ENCODE measurements at places on chromosomes 12 and 14.

GRCh38 chr14:55847766-55848165, 267.8 kb downstream of the KTN1 start:
- DNase-seq: no peak

DNA sequence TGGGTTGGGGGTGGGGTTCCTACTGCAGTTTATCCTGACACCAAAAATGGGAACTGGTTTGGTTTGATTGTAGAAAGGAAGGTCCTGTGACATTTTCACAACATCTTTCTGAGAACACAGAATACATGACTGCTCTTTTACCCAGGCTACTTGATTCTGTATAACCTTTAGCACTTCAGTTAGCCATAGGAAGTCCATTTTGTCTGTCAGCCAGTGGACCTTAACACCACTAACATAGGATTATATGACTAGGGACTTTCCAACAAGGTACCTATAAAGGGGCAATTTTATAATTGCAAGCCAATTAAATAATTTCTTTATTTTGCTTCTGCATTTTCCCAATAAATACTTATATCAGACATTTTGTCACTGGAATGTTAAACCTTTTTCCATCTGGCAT, 489.2 kb upstream of the MIS18BP1 start:
- DNase-seq: no peak

- DNase-seq: no peak
Observed at GRCh38 chr12:12654691-12655460, 41.1 kb downstream of the GPR19 start.

DNA sequence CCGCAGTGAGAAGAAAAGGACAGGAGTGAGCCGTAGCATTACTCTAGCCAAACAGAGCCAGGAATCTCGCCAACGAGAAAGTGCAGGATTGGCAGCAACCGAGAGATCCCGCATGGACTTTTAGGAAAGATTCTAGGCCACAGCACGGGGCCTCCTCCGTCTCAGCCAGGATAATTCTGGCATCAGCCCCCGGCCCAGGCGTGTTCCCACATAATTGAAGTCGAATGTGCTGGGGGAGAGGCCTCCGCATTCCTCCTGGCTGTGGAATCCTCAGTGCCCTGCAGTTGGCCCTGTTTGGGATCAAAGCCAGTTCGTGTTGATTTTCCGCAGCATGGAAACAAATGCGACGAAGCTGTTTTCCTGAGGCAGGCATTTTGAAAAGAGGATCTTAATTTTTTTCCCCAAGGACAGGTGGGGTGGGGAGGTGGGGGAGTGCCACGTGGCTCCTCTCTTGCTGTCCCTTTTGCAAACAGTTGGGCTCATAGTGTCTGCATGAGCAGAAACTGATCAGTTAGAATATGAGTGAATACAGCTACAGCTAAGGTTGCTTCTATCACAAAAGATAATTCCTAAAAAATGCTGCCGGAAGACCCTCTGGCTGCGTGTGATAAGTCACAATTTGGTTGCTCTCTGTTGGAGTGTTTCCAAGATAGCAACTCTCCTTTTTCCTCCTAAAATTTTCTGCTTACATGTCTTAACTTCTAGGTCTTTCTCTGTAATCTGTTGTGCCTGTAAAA, 37.3 kb upstream of the ATXN2 start:
- DNase-seq: no peak

GRCh38 chr14:29042551-29042950, 276.0 kb downstream of the FOXG1 start:
- no peak for DNase-seq

GRCh38 chr12:79452906-79453305, 237.9 kb downstream of the PAWR start:
- no peak for DNase-seq

GRCh38 chr12:124168016-124168786, 126.7 kb upstream of the RFLNA start:
- no peak for DNase-seq

DNA sequence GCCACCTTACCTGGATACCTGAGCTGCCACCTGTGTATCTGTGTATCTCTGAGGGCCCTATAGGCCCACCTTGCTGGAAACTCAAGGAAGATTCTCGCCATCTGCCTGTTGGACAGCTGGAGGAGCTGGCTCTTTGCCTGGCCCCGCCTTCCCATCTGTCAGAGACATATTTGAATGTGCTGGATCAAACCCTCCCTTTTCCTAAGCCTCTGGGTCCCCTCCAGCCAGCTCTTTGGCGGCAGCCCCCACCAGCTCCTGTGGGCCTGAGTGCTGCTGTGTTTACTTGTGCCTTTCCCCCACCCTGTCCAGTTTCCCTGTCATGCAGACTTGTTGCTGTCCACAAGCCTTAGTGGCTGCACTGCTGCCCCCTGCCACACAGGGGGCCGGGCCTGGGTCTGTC, 55.9 kb upstream of the SRSF5 start:
- no peak for DNase-seq

DNA sequence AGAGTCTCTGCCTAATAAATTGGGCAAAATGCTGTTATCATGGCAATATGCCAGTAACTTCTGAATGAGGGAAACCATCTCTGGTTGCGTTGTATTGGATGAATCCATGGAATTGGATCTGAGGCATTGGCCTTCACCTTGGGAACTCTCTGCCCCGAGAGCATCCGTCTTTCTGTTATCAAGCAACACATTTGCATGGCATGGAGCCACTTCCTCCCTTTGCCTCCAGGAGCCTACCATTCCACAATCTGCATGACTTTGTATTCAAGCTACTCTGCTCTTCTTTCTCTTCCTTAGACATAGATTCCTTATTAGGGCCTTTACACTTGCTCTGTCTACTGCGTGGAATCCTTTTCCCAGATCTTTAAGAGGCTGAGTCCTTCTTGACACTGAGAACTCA, 57.2 kb downstream of the RIC8B start:
- no peak for DNase-seq

GRCh38 chr14:89503431-89503996, 86.5 kb upstream of the FOXN3 start:
- no peak for DNase-seq

DNA sequence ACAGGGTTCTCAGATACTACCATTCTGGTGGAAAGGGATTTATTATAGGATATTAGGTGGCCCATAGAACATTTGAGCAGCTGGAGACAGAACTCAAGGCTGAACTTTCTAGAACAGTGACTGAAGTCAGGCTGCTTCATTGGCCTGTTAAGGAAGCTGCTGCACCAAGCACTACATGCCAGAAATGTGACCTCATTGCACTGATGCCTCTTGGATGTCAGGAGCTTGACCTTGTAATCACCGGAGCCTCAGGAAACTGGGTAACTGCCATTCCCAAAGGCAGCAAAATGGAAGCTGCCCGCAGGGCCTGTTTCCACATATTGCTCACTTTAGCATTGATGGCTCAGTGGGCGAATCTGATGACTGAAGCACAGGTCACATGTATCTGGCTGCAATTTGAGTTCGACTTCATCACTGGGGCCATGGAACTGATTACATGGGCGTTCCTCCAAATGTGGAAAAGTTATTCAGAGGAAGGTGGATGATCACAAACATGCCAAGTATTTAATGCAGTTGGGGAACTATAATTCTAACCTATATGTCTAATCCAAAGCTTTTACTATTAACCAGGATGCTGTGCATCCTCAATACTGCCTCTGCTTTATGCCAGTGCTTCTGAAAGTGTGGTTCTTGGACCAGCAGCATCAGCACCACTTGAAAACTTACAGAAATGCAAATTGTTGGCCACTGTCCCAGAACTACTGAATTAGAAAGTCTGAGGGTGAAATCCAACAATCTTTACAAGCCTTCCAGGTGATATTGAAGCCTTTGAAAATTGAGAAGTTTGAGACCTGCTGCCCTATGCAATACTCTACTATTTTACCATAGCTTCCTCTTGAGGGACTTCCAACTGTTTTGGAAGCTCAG, 337.2 kb upstream of the NAV3 start:
- no peak for DNase-seq

GRCh38 chr12:119372540-119372939, 38.0 kb downstream of the CCDC60 start:
- DNase-seq: no peak

- DNase-seq: peak; percentile 9
Observed at GRCh38 chr14:77139540-77140358, 1.8 kb downstream of the ZDHHC22 start.

GRCh38 chr14:60756847-60757246, 22.3 kb downstream of the MNAT1 start:
- DNase-seq: no peak

DNA sequence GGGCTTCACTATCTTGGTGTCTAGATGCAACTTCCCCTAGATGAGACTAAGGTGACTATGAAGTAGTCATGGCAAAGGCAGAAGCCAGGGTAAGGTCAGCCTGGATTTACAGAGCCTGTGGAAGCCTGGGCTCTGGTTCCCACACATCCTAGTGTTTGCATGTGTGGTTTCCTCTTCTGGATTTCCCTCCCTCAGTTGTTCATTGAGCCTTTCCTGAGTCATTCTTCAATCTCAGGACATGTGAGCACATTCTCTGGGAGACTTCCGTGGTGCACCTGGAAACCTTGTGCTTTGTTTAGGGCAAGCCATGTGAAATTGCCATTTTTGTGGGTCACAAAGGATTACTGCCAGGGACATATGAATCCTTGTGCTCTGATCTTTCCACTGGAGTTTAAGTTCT, 236.6 kb downstream of the C12orf75 start:
- no peak for DNase-seq

GRCh38 chr14:74569387-74569786, 42.6 kb downstream of the LTBP2 start:
- no peak for DNase-seq

DNA sequence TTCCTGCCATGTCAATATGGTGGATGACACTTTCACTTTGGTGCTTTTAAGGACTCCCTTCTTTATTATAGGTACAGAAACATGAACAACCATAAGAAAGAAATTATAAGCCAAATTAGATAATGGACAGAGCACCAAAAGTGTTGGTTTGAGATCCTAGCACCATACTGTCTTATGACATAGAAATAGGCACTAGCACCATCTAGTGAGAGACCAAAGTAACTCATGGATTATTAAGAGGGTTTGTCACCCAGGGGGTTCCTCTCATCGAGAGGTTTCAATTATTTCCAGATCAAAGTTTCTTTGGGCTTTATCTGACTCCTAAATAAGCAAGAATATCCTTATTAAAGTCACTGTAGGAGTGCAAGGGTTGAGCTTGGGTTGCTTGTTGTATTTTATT, 153.0 kb upstream of the DIO2 start:
- DNase-seq: no peak

DNA sequence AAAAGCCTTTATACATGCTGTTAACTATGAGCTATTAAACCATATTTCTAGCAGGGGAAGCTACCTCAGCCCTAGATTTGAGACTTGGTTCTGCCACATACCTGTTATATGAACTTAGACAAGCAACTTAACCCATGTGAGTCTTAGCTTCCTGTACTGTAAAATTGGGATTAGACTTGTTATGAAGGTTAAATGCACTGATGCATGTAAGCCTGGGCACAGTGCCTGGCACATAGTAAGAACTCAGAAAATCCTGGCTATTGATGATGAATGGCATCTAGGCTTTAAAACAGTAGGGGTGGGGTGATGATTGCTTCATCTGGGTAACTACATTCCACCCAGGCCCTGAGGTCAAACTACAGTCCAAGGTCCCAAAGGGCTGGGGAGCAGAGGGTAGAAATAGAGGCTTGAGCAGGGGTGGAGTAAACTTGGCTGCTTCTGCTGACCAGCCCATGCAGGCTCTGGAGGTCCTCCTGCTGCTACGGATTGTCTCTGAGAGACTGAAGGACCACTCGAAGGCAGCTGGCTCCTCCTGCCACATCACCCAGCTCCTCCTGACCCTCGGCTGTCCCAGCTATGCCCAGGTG, 11.3 kb downstream of the ESPL1 start:
- no peak for DNase-seq

DNA sequence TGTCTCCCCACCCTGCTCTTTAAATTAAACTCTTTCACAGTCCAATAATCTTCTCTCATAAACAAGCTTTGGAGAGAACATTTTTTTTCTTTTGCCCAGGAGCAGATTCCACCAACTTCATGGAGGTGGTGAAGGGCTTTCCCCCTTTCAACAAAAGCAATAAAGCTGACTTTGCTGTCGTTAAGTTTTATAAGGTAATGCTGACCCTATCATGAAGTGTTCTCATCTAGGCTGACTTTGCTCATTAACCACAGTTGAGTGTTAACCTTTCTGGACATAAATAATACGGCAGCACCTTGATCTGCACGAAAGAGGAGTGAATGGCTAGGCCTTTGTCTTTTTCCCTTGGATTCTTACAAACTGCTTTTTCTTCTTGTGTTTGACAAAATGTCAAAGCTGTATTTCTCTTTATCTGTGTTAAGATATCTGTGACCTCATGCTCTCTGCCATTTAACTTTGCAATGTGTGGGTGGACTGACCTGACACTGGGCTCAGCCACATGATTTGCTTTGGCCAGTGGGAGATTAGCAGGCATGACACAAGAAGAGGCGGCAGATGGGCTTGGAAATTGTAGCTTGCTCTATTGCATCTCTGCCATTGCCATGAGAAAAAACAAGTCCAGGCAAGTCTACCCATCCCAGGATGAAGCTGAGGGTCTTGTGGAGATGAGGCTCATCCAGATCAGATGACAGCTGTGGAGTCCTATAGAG, 470.9 kb upstream of the CCDC196 start:
- DNase-seq: no peak

DNA sequence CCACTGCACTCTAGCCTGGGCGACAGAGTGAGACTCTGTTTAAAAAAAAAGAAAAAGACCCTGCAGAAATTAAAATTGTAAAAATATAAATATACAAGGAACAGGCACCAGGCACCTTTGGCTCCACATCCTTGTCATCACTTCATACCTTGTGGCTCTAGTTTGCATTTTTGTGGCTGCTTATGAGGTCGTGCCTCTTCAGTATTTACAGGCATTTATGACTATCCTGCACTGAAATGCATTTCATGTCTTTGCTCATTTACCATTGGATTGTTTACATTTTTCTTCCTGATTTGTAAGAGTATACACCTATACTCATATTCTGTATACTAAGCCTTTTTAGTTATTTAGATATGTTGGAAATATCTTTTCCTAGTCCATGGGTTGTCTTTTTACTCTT, 20.1 kb downstream of the BICD1 start:
- no peak for DNase-seq

GRCh38 chr14:90533591-90534021, 136.8 kb downstream of the CALM1 start:
- no peak for DNase-seq

DNA sequence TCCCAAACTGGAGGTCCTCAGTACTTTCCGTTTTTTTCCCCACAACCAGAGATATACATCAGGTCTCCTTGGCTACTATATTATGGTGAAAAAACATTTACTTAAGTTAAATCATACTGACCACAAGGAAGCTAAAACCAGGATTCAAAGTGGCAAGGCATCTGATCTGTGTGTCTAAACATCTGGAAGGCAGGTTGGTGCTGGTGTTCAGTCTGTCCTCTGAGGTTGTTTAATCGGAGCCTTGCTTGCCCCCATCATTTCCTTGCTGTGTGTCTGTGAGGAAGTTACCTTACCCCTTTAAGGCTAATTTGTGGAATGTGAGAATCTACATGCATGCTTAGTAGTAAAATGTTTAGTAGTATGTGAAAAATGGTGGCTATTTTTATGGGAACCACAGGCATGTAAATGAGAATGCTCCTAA, 75.6 kb downstream of the GALNT4 start:
- no peak for DNase-seq

GRCh38 chr12:77861317-77861716, 30.6 kb downstream of the NAV3 start:
- no peak for DNase-seq

All from activated CD4-positive, alpha-beta T cell treated with anti-CD3 and anti-CD28 coated beads, Interleukin-2, amount 50 U/mL, for 24 hours (primary cell).